ENCODE measurements at places on chromosomes 5 and 9. TPM values are rescaled to one million over a fixed set of nuclear protein-coding genes. Genes with fewer than 3 reads are reported as not detected.

Gene OR1J1
- not detected for total RNA-seq

Gene PCA3
- not detected for total RNA-seq

Gene SKIC3
- 70.0 TPM for total RNA-seq

Gene PCDHB7
- not detected for total RNA-seq

Gene MACROH2A1
- total RNA-seq = 179 TPM

Gene RPS23
- 3,299 TPM for total RNA-seq

Gene EMB
- 67.1 TPM for total RNA-seq

Gene ZDHHC12
- total RNA-seq = 48.7 TPM

Gene PCSK1
- total RNA-seq = not detected

Gene PCDHA5
- not detected for total RNA-seq

Gene TMEM250
- total RNA-seq = 24.4 TPM

Gene SPATA9
- not detected for total RNA-seq

Gene PCDHGA1
- total RNA-seq = 0.07 TPM

Gene OTULINL
- total RNA-seq = 19.7 TPM

Gene ENHO
- not detected for total RNA-seq

Gene SLC4A9
- not detected for total RNA-seq

Gene NPM1
- 3,203 TPM for total RNA-seq

Gene TCF7
- total RNA-seq = 50.3 TPM

Gene LHX6
- 0.07 TPM for total RNA-seq

Gene FRMPD1
- not detected for total RNA-seq

Gene SLC1A1
- 0.09 TPM for total RNA-seq

Gene GAS1
- 0.11 TPM for total RNA-seq
